CD4-positive, alpha-beta T cell treated with Interleukin-2 at 100 ng/mL for 4 hours (primary cell): ENCODE measurements at places on chromosomes 12 and 14.
A peak's percentile ranks its signal among the peaks of the same experiment; 100 is the strongest.

DNA sequence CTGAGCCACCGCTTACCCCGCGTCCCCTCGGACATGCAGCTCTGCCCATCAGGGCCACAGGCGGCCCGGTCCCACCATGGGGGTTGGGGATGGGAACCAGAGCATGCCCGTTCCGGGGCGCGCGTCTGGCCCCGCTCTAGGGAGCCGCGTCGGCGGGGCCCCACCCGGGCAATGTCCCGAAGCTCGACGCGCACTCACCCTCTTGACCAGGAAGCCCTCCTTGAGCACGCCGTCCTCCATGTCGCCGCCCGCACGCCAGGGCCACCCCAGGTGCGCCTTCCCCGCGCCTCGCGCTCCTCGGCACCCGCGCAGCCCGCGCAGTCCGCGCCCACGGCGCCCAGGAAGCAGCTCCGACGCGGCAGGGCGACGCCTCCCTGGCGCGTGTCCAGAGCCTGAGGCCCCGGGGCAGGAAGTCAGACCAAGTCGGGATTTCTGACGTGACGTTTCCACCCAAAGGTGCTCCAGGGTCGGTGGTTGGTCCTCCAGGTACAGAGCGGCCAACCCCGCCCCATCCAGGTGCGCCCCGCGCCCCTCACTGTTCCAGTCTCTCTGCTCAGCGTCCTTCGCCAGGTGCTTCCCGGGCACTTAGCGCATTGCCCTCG is at the start of gene PLEK2:
Gene PLEK2 (minus strand): TSS at position 346 of the 602 bp plus-strand sequence. CDS start 106 bp downstream, at position 240.
- peak; percentile 42 for DNase-seq

DNA sequence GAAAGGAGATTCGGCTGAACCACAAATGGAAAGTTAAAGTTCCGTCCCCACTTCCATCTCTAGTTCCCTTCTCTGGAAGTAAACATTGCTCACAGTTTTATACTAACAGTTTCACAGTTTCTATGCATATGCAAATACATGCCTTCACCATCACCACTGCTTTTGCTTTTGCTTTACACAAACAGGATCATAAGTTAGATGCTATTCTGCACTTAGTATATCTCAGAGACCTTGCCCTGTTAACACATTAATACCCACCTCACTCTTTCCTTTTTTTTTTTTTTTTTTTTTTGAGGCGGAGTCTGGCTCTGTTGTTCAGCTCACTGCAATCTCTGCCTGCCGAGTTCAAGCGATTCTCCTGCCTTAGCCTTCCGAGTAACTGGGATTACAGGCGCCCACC is 890 bp downstream of the TEP1 start:
- DNase-seq, result peak; percentile 37

DNA sequence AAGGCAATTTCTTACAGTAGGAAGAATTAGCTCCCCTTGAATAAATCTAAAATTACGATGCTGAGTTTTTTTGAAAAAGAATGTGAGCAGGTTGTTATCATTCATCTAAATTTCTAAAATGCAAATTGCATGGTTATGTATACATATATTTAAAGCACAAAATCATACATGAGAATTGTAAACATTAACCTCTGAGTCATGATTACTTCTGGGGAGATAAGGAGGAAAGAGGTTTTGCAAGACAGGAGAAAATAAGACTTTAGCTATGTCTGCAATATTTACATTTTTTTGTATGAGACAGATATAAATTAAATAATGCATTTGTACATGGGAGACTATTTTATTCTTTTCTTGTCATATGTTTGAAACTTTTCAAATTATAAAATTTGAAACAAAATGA is 72.2 kb downstream of the TSPAN8 start:
- no peak for DNase-seq

GRCh38 chr12:131089531-131090273 is 136.0 kb downstream of the ADGRD1 start:
- no peak for DNase-seq

DNA sequence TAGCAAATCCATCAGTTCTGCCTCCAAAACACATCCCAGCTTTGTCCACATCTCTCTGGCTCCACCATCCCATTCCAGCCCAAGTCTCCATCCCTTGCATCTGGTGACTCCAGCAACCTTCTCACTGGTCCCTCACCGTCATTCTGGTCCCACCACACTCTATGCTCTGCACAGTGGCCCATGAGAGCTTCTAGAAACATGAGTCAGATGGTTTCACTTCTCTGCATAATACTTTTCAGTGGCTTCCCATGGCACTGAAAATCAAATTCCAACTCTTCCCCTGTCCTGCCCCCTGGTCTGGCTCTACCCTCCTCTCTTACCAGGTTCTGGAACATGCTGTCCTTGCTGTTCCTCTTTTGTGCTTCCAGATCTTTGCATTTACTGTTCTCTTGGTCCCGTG is 17.2 kb upstream of the C12orf76 start:
- DNase-seq, result no peak

DNA sequence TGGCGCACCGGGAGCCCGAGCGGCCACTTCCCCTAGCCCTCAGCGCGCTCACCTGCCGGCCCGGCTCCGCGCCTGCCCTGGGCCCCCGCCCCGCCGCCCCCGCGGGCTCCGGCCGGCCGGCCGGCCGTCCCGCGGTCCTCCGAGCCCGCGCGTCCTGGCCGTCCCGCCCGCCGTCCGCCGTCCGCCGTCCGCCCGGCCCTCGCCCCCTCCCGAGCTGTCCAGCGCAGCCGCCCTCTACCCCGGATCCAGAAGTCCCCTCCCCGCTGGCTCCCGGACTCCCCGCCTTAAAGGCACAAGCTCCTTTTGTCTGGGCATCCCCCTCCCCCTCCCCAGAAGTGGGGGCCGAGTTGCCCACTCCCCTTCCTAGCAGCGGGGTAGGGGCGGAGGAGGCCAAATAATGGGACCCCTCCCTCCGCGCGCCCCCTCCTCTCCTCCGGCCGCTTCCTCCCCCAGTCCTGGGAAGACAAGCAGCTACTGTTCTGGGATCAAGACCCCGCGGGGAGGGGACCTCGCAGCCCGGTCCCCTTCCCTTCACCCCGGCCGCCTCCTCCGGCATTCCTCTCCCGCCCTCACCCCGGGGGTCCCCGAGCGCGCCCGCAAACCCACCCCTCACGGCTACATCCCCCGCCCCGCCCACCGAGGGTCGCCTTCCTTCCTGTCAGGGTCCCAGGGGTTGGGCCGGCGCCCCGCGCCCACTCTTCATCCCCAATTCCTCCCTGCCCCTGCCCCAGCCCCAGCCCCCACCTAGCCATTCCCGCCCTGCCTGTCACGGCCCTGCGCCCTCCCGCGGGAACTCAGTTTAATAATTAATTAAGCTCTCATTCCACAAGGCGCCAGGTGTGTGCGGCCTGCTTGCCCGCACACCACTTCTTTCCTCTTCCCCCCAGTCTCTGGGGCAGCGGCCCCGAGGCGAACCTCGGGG is at the start of gene ADCY6:
Gene ADCY6 (minus strand): TSS at position 236 of the 922 bp plus-strand sequence. CDS start 5,655 bp downstream, outside the sequence.
- DNase-seq, result no peak

DNA sequence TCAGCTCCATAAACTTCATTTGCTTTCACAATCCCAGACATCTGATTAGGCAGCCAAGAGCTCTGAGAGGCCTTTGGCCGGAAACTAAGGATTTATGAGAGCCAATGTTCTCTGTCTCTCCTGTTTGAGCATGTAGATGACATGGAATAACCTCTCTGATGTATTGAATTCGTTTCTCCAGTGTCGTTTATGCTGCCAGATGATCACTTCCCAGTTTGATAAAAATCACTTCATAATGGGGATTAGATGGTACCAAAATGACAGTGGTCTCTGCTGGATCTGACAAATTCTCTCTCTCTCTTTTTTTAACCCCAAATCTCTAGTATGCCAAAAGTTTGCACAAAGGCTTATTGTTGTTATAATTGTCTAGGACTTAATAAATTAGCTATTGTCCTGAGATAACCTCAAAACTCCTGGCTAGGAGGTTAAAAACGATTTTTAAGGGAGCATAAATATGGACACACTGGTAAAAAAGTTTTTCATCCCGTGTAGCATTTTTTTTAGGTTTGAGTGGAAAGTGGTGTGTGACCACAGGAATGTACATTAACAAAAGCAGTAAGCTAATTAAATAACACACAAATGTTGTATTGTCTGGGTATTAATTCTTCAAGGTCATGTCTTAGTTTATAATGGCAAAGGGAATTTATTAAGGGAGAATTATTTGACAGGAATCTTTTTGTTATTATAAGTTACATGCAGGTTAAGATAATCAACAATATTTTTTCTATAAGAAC is 82.6 kb upstream of the USP44 start:
- DNase-seq, result no peak

- no peak for DNase-seq
Measured at GRCh38 chr14:100617410-100618317, 30.4 kb upstream of the BEGAIN start.

DNA sequence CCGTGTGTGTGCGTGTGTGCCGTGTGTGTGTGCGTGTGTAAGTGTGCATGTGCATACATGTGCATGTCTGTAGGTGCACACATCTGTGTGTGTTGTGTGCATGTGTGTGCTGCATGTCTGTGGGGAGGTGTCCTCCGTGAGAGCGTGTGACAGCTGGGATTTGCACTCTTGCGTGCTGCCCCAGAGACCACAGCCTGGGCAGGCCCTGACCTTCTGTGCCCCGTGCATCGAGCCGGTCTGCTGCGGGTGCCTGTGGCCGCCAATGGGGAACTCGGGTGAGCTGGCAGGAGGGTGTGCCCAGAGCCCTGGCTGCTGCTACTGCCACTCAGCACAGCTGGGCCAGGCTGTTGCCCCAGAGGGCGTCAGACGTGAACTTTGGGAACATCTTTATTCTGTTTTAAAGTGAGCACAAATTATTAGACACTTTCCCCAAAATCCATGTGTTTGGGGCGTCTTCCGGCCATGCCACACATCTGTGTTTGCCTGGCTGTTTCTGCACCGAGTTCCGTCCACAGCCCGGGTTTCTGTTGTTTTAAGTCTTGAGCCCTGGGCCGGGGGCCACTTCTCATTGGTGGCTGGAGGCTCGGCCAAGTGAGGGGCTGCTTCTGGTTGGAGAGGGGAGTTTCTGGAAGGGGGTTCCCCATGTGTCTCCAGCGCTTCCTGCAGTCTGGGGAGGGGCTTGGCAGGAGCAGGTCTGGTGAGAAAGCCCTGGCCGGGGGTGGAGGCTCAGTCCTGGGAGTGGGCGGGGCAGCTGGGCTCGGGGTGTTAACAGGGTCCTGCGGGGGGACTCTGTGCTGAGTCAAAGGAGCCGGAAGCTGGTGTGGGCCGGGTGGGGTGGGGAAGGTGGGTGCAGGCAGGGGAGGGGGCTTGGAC is 7.6 kb downstream of the CEP170B start:
- DNase-seq, result no peak

GRCh38 chr12:46133751-46134150 is 135.1 kb downstream of the SLC38A1 start:
- DNase-seq, result no peak

GRCh38 chr14:31590206-31590605 is 29.0 kb downstream of the NUBPL start:
- DNase-seq, result no peak

- DNase-seq, result no peak
Measured at GRCh38 chr14:49598189-49598484, 603 bp upstream of the LRR1 start.

DNA sequence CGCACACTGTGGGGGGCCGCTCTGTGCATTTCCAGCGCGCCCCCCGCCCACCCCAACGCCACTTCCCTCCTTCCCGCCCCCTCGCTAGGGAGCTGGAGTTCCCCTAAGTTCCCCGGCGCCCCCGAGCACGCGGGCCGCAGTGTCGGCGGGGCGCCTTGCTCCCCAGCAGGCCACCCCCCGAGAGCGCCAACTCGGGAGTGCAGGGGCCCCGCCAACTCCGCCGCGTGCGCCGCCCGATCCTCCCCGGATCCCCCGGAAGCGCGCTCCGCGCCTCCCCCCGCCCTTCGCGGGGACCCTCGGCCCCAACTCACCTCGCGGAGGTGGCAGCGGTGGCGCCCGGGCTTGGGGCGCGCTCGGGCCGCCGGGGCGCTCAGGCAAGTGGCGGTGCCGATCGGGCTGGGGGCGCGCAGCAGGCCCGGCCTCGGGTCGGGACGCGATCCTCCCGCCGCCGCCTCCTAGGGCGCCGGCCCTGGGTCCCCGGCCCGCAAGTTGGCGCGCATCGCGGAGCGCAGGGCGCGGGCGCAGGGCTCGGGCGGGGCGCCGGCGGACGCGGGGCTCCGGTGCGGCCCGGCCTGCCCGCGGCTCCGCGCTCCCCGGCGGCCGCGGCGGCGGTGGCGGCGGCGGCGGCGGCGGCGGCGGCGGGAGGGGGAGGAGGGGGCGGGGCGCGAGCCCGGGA is at the start of gene NCOR2:
Gene NCOR2 (minus strand): TSS at position 616 of the 676 bp plus-strand sequence. CDS start 72,361 bp downstream, outside the sequence.
- DNase-seq, result peak; percentile 37

GRCh38 chr12:20099395-20100183 is 268.7 kb upstream of the PDE3A start:
- no peak for DNase-seq

DNA sequence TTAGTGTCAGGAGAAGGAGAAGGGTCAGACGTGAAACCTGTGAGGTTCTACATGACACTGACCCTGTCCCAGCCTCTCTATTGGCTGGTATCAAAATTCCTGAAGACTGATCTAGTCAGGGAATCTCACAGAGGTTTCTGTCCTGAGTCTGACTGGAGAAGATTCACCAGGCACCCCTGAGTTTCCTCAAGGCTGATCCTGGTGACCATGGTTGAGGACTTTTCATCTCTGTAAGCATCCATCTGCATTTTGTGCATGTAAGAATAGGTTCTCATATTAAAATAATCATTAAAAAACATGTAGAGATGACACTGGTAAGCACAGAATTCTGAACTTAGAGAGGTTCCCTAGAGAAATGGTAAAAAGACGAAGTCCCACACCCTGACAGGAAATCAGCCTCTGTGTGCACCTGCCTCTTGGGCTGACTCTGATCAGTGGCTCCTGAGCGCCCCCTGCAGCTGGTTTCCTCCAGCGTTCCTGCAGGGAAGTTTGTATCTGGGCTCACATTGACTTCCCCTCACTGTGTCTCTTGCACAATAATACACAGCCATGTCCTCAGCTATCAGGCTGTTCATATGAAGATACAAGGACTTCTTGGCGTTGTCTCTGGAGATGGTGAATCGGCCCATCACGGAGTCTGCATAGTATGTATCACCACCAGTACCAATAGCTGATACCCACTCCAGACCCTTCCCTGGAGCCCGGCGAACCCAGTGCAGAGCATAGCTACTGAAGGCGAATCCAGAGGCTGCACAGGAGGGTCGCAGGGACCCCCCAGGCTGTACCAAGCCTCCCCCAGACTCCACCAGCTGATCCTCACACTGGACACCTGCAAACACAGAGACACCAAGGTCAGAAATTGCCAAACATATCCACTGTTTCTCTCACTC is 991.9 kb downstream of the TMEM121 start:
- peak; percentile 83 for DNase-seq

GRCh38 chr12:29204521-29204920 is 55.4 kb downstream of the FAR2 start:
- no peak for DNase-seq

DNA sequence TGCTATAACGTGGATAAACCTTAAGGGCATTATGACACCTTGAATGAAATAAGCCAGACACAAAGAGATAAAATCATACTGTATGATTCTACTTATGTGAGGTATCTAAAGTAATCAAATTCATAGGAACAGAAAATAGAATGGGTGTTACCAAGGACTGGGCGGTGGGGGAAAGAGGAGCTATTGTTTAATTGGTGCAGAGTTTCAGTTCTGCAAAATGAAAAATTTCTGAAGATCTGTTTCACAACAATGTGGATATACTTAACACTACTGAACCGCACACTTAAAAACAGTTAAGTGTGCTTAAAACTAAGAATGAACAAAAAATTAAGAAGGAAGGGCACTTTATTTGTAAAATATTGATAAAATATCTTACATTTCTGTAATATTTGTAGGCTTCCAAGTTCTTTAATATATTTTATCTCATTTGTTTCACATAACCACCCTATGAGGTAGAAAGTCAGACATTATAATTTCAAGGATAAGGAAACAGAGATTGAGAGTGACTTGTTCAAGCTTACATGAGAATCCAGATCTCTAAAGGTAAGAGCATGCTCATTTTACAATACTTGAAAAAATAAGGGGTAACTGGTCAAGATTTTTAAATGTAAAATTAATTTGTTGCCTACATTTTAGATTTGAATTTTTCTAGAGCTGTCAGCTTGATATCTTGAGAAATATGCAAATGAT is 14.9 kb downstream of the LTA4H start:
- no peak for DNase-seq
